ENCODE measurements at places on chromosomes 6 and 20. TPM values are rescaled to one million over a fixed set of nuclear protein-coding genes. Genes with fewer than 3 reads are reported as not detected.

DNA sequence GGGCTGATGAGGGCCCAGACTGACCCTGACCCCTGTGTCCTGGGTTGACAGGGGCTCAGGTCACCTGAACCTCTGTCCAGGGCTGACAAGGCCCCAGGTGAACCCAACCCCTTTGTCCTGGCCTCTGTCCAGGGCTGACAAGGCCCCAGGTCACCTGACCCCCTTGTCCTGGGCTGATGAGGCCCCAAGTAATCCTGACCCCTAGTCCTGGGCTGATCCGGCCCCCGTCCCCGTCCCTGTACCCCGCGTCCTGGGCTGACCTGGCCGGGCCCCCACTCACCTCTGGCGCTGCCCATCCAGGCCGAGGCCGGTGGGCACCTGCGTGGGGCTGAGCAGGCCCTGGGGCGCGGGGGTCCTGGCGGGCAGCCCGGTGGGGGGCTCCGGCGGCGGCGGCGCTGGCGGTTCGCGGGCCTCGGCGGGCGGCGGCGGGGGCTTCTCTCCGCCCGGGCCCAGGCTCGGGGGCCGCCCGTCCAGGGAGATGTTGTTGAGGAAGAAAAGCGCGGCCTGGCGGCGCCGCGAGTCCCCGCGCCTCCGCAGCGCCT lies 379 bp downstream of the CABLES2 start:
- DNase-seq, result no peak

MMP24 gene
- 7.1 TPM for total RNA-seq

DNA sequence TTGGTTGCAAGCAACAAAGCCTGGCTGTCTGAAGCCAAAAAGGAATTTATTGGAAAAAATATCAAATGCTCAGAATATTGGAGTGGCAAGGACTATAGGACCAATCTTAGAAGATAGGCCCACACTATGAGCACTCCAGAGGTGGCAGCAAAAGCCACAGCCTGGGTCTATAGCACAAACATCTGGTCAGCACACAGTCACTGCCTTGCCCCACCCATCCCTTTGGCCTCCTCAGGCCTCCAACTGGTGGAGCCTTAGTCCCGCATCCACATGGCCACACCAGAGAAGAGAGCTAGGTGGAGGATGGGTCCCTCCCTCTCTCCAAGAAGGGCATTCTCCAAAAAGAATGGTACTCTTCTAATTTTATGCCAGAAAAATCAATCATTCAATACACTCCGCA lies 14.0 kb downstream of the NUDT3 start:
- DNase-seq, result peak; percentile 21

GRCh38 chr6:139932671-139933070 lies 558.2 kb upstream of the CITED2 start:
- DNase-seq, result no peak

SLC17A3 gene
- total RNA-seq, result not detected

- DNase-seq, result no peak
Observed at GRCh38 chr6:113671421-113671820, 185.7 kb upstream of the MARCKS start.

DNA sequence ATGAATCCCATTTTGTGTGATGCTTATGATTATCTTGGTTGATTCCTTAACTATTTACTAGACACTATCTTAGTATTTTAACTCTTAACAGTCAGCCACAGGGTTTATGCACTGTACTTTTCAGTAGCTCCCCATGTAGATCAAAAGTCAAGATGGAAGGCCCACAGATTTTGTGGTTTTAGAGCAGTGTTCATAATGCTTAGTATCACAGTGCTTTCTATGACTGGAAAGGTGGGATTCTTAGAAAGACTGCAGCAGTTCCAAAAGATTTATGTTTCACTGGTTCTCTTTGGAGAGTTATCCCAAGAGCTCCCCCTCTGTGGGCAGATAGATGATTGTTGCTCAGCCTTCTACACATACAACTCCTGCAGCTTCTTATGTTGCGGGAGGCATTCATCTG lies 34.5 kb downstream of the ANKRD6 start:
- DNase-seq, result no peak

PLCB4 gene
- total RNA-seq, result 9.5 TPM

DNA sequence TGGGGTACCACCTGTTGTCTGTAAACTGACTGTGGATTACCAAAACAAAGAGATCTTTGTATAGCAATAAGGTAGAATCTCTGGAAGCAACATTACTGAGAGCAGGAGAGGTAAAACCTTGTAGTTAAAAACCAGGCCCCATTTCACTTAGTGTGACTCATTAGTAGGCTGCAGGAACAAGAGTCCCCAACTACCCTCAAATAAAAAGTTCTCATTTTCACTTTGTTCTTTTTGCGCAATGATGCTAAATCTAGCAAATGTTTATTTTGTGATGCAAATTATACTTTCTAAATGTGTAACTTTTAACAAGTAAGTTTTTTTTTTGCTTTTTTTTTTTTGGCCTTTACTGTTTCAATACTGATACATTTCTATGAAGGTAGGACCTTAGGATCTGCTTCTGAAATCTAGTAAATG lies 67.1 kb downstream of the ESF1 start:
- no peak for DNase-seq

DNA sequence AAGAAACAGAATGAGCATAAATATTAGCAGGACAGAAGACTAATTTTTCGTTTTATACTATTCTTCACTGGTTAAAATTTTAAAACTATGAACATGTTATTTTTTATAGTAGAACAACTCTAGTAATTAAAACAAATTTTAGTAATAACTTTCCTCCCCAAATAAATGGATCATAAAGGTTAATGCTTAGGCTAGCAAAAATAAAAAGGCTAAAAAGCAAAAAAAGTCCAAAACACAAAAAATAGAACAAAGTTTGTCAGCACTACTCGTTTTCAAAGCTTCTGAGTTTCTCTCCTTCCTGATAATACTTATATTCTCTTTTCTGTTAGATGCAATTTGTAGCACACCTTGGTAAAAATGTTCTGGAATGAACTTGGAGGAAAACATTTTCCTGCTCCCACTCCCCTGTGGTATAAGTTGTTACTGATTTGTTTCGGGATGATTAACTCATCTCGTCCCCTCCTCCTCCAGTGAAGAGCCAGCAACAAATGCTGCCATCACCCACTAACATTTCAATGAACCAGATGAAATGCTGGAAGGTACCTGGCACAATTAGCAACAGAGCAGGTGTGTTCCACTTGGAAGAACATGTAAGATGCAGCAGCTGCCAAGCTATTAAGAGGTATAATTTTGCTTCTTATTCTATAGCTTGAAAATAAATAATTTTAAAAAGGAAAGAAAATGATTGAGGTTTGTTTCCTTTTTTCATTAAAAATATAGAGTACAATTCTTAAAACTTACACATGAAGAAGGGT lies 130.5 kb downstream of the MYB start:
- no peak for DNase-seq

GRCh38 chr20:5973172-5973571 lies 22.7 kb downstream of the MCM8 start:
- peak; percentile 42 for DNase-seq

DNA sequence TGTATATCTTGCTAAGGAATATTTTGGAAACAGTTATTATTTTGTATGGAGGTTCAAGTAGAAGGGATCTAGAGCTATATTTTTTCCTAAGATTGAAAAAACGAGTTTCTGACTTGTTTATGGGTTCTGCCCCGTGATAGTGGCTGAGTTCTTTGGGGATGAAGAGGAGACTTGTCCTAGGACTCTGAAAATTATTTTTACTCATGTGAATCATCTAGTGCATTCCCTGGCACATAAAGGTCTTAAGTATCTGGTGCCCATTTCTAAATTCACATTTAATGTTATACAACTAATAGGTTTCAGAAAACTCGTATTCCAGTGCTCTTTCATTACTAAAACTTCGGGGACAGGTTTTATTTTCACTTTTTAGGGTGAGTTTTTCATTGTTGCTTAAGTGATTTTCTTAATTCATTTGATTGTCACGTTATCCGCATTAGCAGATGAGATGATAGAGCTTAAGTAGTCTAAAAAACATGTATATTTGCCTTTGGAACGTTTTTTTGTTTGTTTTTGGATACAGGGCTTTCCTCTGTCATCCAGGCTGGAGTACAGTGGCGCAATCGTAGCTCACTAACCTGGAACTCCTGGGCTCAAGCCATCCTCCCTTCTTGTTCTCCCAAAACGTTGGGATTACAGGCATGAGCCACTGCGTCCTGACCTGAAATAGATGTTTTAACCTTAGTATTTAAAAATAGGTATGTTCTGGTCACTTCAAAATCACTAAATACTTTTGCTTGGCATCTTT lies 2.1 kb downstream of the NFYA start:
- peak; percentile 66 for DNase-seq

MUC22 gene
- not detected for total RNA-seq

GRCh38 chr6:12582421-12583110 lies 134.0 kb upstream of the PHACTR1 start:
- no peak for DNase-seq

DNA sequence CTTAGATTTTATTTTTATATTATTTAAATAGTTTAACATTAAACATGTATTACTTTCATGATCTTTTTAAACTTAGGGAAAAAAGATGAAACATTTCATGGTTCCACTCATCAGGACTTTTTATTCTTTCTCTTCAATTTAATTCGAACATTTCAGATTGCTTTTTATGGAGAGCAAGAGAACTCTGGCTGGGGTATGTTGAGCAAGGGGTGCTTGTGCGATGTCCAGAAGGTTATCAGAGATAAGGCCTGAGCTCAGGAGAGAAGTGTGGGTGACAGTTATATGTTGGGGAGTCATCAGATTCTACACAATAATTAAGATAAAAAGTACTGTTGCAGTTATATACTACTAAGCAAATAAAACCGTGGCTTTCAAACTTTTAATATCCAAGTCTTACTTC lies 37.5 kb downstream of the FKBP5 start:
- DNase-seq, result no peak

GRCh38 chr6:12356431-12356830 lies 66.3 kb downstream of the EDN1 start:
- no peak for DNase-seq
